ENCODE measurements at places on chromosomes 12 and 14.

DNA sequence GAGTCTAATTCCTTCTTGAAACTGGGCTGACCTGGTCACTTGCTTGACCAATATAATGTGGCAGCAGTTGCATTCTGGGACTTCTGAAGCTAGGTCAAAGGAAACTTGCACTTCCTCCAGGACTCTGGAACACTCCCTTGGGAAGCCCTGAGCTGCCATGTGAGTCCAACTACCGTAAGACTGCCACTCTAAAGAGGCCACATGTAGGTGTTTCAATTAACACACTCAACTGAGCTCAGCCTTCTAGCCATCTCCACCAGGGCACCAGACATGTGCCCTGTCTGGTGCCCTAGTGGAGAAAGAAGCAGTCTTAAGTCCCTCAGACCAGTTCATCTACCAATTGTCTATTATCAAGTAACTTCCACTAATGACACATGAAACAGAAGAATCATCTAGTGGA lies 6.1 kb upstream of the TEP1 start:
- no peak for DNase-seq

- no peak for DNase-seq
These were observed 13.9 kb upstream of the HDAC7 start for GRCh38 chr12:47833591-47834012.

DNA sequence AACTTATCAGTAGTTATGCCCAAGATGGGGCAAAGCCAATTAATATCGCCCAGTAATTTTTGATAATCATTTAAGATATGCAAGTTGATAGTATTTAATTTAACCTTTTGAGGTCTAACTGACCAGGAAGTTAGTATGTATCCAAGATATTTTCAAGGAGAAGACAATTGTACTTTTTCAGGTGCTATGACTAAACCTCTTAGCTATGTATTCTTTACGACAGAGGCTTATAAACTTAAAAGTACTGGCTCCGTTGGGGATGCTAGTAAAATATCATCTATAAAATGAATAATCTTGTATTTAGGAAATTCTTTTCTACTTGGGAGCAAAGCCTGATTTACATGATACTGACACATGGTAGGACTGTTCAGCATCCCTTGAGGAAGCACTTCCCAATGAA lies 40.3 kb downstream of the TMTC3 start:
- DNase-seq, result no peak

GRCh38 chr14:103140316-103141109 lies 17.3 kb downstream of the TNFAIP2 start:
- DNase-seq, result peak; percentile 61

- no peak for DNase-seq
These were observed 10.1 kb downstream of the XRCC3 start for GRCh38 chr14:103705118-103705503.

Data from NCI-H1436 (cell line).